T-cell (primary cell): ENCODE measurements at places on chromosomes 3 and 15.
A peak's percentile ranks its signal among the peaks of the same experiment; 100 is the strongest.

DNA sequence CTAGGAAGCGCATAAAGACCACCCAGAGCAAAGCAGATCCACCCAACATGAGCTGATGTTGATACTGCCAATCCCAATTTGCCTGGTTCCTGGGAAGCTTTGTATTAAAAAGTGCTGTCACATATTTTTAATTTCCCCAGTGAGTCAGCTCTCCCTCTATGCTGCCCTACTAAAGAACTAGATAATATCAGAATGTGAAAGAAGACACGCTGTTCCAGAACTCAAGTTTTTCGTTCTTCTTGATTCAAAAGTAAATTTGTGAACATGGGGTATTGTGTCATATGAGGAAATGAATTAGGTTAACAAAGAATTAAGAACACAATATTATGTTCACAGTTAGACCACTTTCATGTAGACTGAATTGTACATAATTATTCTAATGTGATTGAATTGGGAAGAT lies 734.2 kb upstream of the ALCAM start:
- DNase-seq: no peak

DNA sequence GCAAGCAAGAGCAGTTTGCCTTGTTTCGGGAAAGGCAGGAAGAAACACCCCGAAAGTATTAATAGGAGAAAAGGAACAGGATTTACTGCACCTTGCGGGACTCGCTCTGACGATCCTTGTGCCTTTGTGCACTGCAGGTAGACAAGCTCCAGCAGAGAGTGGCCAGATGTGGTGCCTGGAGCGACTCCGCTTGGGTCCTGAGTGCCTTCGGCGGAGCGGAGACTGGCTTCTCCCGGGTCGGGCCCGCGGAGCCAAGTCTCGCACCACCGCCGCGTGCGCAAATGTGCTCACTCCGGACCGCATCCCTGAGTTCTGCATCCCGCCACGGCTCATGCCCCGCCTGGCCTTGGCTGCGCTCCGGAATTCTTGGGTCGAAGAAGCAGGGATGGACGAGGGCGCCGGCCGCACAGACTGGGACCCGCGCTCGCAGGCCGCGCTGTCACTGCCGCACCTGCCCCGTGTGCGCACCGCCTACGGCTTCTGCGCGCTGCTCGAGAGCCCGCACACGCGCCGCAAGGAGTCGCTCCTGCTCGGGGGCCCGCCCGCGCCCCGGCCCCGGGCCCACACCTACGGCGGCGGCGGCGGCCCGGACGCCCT lies 769 bp downstream of the C2CD4A start:
- no peak for DNase-seq

- DNase-seq: peak; percentile 11
These were observed 898 bp downstream of the FBLN2 start for GRCh38 chr3:13549623-13550422.

GRCh38 chr3:36192901-36193300 lies 187.4 kb upstream of the STAC start:
- no peak for DNase-seq

- DNase-seq: no peak
These were observed 28.9 kb downstream of the CHD2 start for GRCh38 chr15:92929002-92929401.

DNA sequence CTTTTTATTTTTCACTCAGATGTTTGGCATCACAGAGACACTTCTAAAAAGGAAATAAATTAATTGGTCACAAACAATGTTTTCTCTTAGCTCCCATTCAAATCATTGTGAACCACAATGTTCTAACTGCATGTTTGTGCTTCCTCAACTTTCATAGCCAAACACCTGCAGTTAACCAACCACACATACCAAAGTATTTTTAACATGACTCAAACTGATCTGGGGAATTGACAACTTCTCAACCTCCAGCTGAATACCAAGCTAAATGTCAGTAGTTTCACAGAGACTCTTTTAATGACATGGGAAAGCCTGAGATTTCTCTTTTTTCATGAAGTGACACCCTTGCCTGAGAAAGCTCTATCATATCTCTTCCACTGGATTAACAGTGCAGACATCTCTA lies 217.9 kb upstream of the MME start:
- DNase-seq: no peak

DNA sequence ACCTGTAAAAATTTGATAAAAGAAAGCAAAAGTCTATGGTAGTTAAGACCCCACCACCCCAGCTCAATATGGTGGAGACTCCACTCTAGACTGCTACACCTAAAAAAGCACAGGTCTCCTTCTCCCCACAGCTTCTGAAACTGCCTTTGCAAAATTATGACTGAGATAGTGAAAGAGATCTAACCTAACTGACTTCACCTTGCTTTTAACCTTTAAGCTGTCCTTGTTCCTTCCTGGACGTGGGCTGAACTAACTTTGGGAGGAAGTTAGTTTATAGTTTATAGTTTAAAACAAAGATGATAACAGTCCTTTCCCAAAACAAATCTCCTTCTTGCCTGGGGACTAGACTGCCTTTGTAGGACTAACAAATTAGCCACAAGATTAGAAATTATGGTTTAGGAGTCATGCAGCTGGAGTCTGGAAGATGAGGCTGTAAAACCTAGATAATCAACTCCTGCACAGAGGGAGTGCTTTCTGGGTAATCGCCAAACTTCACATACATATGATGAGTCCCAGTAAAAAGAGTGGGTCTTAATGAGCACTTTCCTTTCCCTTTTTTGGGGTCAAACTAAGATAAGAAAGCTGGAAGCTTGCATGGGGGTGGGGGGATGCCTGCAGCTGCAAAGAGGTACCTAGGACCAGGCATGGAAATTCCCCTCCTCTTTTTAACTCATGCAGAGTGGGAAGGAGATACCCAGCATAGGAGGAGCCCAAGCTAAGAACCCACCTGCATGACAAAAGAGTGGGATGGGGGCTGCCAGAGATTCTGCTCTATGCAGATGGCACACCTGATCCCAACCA lies 17.5 kb downstream of the CCR8 start:
- DNase-seq: no peak

DNA sequence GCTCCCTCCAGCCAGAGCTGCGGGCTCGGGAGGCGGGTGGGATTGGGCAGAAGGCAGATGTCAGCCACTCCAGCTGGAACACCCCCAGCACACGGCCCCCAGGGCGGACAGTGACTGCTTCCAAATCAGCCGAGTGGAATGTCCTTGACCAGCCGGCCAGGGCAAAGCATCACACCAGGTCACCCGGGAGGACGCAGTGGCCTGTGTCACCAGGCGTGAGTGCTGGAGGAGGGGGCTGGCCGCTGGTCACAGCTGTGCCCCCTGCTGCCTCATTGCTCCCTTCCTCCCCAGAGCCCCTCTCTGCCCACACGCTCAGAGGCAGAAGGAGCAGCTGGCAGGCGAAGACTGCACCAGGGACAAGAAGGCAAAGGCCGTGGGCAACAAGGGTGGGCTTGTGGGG lies 33.5 kb downstream of the NTRK3 start:
- no peak for DNase-seq

DNA sequence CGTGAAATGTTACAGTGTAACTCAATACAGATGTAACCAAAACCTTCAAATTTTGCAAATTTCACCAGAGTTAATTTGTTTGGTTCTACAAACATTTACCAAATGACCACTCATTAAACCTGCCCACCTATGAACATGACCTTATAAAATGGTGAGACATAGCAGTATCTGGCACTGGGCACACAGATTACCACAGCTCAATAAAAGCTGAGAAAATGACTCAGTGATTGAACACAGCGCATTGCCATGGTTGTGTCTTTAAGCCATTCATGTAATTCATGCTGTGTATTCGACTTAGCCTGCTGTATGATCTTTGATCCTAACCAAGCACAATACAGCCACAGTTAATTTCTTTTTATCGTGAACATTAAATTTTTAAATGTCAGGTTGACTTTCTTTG lies 11.3 kb downstream of the PPARG start:
- DNase-seq: no peak

DNA sequence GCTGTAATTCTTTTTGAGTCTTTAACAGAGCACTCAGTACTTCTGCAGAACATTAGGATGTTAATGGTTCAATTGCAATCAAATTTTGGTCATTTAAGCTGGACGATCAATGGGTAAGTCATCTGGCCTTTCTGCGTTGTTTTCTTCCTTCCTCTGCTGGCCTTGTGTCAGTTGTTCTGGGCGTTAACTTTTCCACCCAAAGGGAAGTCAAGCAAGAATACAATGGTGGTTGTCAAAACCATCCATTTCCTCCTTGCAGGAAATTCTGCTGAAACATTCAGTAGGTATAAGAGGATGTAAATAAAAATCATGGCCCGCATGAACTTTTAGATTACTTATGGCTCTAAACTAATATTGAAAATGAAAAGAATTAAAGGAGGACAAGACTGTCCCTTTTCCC lies 584.0 kb downstream of the GRM7 start:
- no peak for DNase-seq

DNA sequence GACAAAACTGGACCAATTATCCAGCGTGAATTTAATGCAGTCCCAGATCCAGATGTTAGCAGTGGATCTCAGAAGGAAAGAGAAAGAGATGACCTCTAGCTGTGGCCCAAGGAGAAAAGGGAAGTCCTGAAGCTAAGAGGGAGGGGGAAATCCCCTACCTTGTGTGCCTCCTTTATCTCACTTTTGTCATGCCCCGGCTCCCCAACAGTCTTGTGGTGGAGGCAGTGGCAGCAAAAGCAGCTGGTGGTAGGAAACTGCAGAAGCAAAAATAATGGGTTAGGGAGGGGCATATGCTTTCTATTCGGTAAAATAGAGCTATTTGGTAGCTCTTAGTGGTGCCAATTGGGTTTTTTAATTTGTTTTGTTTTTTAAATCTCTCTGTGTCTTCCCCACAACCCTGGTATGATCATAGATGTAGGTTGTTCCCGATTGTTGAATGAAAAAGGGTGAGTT lies 56.5 kb downstream of the MCTP2 start:
- peak; percentile 48 for DNase-seq

DNA sequence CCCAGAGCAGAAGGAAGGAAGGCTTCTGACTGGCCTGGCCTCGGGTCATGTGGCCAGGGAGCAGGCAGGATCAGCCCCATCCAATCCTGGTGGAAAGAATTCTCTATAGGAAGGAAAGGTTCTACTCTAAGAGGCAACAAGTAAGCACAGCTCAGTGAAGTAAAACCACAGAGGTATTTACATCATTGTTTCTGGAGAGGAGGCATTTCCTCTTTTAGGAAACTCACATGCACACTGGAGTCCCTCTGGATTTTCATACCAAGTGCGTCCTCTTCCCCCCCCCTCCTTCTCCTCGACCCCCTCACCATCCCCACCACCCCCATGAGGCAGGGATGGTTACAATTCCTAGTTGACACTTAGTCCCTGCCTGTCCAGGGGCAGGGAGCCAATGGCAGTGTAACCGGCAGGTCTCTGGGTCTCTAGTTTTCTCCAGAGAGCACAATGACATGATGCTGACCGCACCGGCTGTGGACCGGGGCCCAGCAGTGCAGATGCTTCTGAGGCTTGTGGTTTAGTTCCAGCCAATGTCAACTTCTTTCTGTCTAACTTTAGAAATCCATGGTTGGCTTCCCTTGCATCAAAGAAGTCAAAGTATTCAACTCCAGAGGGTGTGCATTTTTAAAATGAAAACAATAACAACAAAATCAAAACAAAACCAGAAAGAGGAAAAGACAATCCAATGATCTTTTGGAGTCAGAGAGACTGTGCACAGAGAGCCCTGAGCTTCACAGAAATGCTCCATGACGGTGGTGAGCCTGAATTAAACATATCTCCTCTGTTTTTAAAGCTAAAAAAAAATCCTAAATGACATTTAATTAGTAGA lies 230.3 kb upstream of the TLE3 start:
- no peak for DNase-seq

DNA sequence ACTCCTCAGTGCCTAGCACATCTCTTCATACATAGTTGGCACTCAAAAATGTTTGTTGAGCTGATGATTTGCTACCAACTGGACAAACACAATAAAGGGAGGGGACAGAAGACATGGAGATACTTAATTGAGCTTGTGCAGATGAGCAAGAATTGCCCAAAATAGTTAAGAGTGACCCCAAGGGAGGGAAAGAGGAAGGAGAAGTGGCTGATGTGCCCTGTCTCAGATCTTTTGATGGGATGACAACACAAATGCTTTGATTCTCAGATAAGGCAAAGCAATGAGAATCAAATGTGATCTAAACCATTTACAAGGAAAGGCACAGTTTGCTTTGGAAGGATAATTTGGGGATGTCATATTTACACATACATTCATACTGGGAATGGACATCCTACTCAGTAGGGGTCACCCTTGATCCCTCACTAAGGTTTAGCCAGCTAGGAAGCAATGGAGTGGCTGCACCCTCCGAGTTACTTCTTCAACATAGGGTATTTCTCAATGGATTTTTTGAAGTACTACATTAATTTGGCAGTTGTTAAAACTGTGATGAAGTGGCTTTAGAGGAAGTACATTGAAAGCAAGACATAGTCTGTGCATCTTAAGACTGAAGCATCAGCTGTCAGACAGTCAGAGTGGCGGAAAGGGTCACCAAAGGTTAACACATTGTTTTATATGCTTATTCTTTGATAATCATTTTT lies 21.9 kb upstream of the SSR3 start:
- DNase-seq: no peak

- DNase-seq: no peak
These were observed 182.8 kb upstream of the NR2E3 start for GRCh38 chr15:71627604-71628003.

DNA sequence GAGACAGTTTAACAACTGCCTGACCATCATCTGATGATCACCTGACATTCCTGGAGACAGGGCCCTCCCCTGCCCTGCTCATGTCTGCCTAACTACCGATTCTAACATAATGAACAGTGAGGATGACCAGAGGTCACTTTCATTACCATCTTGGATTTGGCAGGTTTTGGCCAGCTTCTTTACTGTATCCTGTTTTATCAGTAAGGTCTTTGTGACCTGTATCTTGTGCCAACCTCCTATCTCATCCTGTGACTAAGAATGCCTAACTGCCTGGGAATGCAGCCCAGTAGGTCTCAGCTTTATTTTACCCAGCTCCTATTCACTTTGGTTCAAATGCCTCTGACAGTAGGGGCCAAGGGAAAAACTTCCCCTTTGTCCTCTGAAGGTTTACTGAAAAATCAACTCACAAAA lies 40.2 kb downstream of the METTL6 start:
- no peak for DNase-seq

- no peak for DNase-seq
These were observed 177.5 kb downstream of the SUCNR1 start for GRCh38 chr3:152050903-152051302.

- no peak for DNase-seq
These were observed 2.7 kb upstream of the ALS2CL start for GRCh38 chr3:46695962-46696894.

GRCh38 chr15:41483115-41483514 lies 10.6 kb upstream of the ITPKA start:
- DNase-seq: no peak

DNA sequence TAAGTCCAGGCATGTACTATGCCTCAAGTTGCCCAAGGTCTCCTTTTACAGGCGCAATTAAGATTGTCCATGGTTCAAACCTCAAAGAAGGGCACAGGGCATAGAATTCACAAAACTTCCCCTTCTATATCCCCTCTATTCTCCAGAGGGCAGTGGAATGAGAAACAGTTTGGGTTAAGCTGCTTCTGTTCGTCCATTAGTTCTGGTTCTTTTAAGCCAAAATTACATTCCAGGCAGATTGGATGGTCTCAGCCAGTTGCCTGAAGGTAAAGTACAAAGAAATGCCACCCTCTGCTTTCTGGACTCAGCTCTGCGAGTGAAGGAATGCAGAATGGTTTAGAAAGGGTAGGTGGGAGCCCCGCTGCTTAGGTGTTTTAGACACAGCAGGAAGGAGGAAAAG lies 200.7 kb downstream of the GREM1 start:
- DNase-seq: no peak

GRCh38 chr3:100915706-100916495 lies 77.3 kb downstream of the ABI3BP start:
- no peak for DNase-seq

- DNase-seq: no peak
These were observed 48.1 kb upstream of the PLCL2 start for GRCh38 chr3:16836505-16837237.

GRCh38 chr3:129184396-129184657 lies 631 bp upstream of the CNBP start:
- no peak for DNase-seq
